Thoracic aorta (tissue), 2 donors: ENCODE measurements at places on chromosomes 4 and X. TPM values are rescaled to one million over a fixed set of nuclear protein-coding genes. Genes with fewer than 3 reads are reported as not detected.

Gene ADAMTS3
- total RNA-seq = 5.4 TPM

Gene CORIN
- total RNA-seq = 0.63 TPM

Gene G3BP2
- total RNA-seq = 71.9 TPM

Gene SPIN2A
- total RNA-seq = 0.35 TPM

Gene LDB2
- total RNA-seq = 34.1 TPM

Gene MFAP3L
- total RNA-seq = 11.4 TPM

GRCh38 chr4:6377626-6378492 is 94.6 kb downstream of the PPP2R2C start:
- no peak for DNase-seq

DNA sequence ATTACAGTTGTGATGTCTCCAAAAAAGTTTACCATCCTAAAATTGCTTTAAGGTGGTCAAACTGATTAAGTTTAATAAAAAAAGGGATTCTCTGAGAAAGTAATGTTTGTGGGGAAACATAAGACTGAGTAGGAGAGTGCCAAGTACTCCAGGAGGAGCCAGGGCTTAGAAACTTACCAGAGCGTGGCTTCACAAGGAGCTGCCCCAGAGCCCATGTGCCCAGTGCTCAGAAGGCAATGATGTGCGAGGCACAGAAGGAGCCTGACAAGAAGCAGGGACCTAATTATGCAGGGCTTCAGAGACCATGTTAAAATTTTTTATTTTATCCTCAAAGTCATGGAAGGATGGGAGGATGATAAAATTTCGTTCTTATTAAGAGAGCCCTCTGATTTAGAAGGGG is 204.2 kb downstream of the PALLD start:
- no peak for DNase-seq

DNA sequence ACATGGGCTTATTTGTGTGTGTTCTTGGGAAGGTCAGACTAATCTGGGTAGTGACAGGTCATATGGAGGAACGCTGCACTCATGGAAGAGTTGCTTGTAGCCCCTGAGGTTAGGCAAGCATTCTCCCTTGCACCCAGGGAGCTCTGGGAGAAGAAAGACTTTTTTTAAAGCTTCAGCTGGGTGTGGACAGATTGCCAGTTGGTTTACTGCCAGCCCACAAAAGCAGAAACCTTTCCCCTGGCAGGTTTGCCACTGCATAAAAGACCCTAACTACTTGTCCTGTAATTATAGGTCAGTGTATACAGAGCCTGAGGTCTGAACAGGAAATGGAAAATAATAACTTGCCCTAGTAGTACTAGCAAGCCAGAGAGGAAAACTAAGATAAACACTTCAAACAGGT is 7.4 kb upstream of the NFKB1 start:
- DNase-seq = no peak

- no peak for DNase-seq
Measured at GRCh38 chr4:52014903-52015302, 5.3 kb downstream of the LRRC66 start.

- no peak for DNase-seq
Measured at GRCh38 chrX:38919853-38920528, 118.7 kb downstream of the MID1IP1 start.

DNA sequence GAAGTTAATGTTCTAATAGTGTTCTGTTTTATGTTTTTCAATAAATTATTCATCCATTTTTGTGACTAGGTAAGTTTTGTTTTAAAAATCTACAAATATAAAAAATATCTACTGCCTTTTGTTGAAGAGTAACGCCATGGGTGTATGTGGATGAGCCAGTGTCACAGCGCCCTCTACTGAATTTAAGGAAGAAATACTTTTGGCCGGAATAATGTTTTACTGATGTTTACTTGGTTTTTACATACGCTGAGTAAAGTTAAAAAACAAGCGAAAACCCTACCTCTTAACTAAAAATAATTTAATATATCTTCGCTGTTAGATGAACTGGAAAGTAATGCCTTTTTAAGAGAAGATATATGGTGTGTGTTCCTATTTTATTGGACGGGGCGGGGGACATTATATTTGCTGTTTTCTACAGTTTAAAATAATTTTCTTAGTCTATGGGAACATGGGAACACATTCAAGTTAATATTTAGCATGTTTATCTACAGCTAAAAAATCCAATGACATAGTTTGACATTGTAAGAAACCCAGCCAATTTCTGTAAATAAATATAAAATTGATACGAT is 86.1 kb downstream of the CPE start:
- DNase-seq = no peak

DNA sequence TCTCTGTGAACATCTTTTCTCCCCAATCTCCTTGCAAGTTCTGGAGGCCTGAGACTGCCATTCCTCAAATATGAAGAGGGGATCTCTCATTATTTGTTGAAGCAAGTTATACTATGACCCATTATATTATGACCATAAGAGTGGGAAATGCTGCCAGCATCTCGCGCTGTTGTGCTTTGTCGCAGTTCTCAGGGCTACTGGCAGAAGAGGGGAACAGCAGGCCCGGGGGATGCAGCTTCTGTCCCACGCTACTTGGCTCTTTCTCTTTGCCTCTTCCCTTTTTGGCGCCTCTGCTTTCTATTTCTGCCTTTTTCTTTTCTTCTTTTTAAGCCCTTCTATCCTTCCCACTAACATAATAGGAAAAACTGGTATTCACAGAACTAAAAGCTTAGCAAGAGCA is 64.2 kb downstream of the GEMIN8 start:
- no peak for DNase-seq

DNA sequence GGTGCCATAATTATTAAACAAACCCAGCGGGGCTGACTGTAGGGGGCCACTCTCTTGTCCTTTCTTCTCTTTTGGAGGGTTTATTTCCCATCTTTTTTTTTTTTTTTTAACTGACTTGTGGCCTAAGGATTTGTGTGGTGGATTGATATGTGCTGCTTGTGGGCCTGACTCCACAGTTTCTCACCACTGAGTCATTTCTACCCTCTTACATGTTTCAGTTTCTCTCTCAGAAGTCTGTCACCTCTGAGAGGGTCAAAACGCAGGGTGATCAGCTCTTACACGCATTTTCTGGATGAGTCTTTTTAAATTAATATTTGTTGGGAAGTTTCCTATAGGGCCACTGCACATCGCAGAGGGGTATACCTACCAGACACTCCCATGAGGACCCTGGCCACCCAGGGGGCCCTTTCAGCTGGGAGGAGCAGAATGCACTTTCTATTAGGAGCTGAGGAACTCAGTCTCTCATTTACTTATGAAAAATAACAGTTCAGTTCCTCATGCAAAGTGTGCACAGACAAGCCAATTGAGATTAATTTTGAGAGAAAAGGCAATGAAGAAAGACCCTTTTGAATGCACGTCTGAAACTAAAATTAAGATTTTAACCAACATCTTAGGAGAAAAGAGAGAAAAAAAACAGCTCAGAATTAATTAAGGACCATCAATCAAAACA is 407.9 kb downstream of the TECRL start:
- DNase-seq = no peak

- DNase-seq = no peak
Measured at GRCh38 chr4:185205697-185206342, 2.0 kb upstream of the CFAP97 start.

DNA sequence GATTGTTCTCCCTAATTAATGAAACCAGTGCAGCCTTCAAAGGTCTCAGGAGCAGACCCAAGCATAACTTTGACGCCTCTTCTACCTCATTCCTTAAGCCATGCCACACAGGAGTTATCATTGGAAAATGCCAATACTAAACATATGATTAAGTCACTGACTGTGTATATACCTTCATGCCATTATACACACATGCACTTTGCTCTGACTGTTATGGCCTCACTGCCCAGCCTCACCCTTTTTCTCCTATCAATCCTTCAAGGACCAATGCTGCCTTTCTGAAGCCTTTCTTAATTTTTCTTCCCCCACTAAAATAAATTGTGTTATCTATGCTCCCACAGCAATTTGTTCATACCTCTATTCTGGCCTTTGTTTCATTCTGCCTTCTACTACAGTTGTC is 725.6 kb downstream of the RPA4 start:
- no peak for DNase-seq

DNA sequence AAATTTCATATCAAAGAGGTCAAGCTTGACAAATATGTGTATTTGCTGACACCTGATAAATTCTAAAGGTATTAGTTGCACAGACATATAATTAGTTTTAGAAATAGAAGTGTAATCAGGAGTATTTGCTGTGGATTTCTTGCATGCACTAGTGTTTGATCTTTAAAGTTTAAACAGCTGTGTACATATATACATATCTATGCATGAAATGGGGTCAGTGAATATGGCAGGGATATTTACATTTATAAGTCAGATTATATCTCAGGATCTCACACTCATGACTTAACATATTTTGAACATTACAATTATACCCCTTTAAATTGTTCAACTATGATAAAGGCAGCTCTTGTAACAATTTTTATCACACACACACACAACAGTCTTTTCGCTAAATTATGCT is 547.4 kb upstream of the ACTRT1 start:
- no peak for DNase-seq

GRCh38 chrX:130136961-130137360 is 26.7 kb upstream of the ELF4 start:
- DNase-seq = no peak

DNA sequence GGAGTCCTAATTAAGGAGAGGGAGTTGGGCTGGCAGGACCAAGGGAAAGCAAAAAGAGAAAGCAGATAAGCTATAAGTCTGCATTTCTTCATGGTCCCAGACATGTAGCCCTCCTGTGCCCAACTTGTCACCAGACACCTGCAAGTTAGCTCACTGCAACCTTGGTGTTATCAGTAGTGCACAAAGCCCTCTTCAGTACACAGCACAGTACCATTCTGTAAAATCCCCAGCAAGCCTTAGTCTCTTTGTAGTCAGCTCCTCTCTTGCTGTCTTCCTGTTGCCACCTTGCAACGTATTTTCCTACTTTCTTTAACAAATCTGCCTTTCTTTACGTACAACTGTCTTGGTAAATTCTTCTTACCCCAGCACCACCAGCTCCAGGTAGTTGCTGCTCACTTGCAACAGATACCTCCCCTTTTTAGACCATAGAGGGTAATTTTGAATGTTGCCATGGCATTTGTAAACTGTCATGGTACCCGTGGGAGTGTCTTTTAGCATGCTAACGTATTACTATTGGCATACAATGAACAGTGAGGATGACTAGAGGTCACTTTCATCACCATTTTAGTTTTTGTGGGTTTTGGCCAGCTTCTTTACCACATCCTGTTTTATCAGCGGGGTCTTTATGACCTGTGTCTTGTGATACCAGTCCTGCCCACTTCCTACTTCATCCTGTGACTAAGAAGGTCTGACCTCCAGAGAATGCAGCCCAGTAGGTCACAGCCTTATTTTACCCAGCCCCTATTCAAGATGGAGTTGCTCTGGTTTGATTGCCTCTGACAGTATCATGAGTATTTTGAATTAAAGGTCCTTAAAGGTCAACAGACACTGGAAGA is 28.3 kb upstream of the AP1S2 start:
- no peak for DNase-seq

- no peak for DNase-seq
Measured at GRCh38 chrX:15866147-15866546, 11.5 kb upstream of the AP1S2 start.

DNA sequence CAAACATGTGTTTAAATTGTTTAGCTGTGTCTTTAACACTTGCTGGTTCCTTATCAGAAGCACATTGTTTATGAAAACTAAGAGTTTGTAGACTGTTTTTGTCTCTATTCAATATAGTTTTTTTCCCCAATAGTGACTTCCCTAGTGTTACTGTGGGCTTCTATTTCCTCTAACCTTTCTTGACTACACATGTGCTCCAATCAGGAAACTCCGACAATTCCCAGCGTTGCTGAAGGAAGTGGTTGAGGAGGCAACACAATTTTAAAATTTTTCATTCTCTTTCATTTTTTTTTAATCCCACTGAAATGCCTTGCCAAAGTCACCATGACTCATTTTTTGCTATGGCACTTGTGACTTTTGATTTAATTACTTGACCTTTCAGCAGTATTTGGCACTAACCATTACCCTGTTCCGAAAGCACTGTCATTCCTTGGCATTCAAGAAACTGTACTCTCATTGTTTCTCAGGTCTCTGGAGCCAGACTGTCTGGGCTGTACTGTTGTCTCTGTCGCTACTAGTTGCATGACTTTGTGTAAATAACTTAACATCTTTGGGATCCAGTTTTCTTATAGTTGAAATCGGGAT is 67.6 kb upstream of the FREM3 start:
- DNase-seq = no peak

DNA sequence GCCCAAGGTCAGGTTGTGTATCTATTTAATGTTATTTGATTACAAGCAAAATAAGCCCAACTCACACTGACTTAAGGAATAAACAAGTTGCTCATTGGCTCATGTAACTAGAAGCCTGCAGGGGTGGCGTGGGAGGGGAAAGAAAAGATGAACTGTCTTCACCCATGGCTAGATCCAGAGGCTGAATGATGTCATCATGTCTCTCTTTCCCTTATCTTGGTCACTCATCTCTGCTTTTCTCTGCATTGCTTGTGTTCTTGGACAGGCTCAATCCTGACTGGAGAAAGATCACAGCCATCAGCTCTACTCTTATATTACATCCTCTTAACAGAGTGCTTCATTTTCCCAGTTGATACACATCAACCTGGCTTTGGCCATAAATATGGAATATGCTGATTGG is 290.0 kb upstream of the DIAPH2 start:
- DNase-seq = no peak

DNA sequence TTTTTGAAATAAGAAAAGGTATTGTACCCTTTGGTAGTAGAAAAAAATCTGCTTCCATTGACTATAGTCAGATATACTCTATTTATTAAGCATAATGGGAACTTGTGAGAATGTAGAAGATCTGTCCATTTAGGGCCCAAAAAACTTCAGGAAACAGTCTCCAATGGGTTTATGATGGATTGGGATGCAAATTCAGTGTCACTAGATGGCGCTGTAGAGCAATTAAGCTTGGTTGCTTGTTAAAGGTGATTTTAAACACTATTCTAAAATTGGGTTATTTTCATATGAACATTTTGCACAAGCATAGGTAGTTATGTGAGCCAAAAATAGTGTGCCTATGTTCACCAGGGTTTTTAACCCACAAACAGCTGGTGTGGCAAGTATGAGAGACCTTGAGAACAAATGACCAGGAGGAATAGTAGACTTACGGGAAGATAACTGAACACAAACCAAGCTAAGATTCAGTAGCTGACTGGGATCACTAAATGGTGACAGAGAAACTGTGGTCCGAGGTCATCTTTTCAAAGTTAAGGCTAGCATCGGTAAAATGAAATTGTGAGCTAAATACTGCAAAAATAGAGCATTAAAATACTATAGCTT is 80.3 kb upstream of the LSM6 start:
- DNase-seq = no peak

DNA sequence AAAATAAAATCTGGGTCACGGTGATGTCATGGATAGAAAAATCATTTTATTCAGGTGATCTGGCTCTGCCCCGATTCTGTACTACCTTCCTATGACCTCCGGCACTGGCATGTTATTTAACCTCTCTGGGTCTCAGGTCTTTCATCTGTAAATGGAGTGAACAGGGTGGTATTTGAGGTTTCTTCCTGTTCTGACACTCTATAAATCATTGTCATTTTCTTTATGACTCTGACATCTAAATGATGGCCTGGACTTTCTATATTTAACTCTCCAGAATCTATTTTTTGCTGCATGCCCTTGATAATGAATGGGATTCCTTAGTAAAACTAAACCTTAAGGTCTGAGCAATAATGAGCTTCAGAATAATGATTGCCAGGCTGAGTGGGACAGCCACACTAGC is 422.0 kb upstream of the CNKSR2 start:
- DNase-seq = no peak
